Activated naive CD4-positive, alpha-beta T cell (primary cell): ENCODE measurements at places on chromosomes 7 and 10.

DNA sequence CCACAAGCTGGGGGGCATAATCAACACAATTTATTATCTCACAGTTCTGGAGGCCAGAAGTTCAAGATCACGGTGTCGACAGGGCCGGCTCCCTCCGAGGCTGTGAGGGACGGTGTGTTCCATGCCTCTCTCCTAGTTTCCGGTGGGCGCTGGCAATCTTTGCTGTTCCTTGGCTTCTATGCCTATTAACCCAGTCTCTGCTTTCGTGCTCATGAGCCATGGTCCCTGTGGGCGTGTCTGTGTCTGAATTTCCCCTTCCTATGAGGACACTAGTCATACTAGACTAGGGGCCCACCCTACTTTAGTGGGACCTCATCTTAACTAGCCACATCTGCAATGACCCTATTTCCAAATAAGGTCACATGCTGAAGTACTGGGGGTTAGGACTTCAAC, 29.4 kb downstream of the HIPK2 start:
- no peak for DNase-seq

DNA sequence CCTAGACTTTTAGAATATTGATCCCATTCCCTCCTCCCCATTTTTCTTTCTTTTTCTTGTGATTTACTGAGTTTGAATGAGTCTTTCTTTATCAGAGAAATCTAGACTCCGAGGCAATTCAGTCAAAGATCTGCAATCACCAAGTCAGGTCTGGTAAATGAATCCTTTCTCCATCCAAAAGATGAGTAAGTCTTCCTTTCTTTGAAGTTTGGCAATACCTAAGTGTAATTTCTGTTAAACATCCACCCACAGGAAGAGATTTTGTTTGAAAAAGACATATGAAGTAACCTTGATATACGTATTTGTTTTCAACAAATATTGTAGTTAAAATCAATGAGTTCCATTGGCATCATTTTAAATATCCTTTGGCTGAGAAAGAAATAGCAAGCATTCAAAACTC, 58.3 kb downstream of the SLC39A12 start:
- no peak for DNase-seq

GRCh38 chr7:122831436-122831835, 54.8 kb downstream of the CADPS2 start:
- DNase-seq = no peak

DNA sequence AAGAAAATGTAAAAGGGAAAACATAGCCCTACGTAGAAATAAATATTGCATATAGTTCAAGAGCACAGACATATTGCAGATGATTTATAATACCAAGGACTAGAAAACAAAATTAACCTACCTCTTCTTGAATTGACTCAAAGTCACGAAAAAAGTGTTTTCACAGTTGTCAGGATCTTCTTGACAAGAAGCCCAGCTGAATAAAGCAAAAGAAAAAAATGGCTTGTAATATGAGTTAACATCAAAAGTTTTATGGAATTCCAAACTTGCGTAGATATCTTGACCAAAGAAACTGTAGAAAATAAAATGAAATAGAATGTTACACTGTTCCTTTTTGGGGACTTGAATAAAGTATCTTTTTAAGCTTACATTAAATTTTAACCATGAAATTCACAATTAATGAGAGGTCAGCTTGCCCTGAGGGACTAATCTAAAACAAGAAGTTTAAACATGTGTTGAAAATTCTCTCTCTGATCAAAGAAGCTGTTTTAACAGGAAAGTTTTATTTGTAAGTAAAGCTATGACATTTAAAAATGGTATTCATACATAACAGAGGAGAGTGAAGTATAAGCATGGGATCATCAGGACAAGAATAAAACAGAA, 133.1 kb upstream of the SEMA3C start:
- DNase-seq = no peak

- DNase-seq = no peak
Observed at GRCh38 chr7:98221611-98222532, 10.6 kb downstream of the BHLHA15 start.

DNA sequence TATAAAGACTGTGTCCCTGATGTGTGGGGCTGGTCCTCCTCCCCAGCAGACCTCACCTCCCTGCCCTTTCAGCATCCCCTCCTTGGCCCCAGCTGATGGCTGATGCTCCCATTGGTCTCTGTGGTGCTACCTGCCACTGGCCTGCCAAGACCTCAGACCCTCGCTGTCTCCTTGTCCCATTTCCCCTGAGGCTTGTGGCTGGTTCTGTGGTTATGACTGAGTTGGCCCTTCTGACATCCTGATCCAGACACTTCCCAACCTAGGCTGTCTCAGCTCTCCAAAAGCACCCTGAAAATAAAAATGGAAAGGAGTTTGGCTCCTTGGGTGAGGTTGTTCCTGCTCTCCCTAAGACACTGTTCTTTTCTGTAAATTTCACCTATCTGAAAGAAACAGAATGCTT, 214.2 kb downstream of the RPS24 start:
- DNase-seq = no peak

GRCh38 chr10:60352105-60352504, 37.6 kb downstream of the ANK3 start:
- no peak for DNase-seq

DNA sequence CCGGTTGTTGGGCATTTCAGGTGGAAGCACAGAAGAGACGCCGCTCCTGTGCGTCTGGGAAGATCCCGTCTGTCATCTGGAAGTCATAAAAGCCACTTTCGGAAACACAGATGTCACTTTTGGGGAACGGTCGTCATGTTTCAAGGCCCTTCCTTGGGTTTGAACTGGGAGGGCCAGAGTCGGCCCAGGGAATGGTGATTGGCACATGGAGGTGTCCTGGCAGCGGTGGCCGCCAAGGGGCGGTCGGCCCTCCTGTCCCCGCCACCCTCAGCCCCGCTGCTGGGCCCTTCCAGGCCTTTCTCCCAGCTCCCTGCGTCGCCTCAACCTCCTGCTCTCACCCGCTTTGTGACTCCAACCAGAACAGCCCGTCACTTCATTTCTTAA, 115.2 kb upstream of the SFMBT2 start:
- no peak for DNase-seq

GRCh38 chr7:132424821-132425724, 151.2 kb downstream of the PLXNA4 start:
- no peak for DNase-seq

DNA sequence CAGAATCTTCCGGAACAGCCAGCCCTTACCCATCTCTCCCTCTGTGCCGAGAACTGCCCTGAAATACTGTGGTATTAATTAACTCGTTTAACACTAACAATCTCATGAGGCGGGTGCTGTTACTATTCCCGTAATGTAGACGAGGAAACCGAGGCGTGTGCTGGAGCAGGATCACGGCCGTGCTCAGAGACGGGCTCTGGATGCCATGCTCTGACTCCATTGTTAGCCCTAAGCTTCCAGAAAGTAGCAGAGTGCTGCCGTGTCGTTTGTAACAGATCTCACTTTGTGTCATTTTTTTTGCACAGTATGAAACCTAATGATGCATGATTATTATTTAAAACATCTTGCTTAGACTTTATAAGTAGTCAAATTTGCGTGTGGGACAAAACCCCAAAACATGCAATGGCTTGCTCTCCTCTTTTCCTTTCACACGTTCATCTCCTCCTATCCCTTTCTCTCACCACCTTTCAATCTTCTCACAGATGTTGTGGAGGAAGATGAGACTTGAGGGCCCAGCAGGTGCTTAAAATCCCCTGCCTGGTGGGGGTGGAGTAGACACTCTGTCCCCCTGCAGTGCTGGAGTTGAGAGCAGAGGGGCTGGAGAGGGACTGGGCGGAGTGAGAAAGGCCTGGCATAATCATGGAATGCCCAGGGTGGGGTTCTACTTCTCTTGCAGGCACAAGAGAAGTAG, 482 bp upstream of the ACTR3C start:
- no peak for DNase-seq

GRCh38 chr10:75028748-75029147, 82.7 kb upstream of the SAMD8 start:
- no peak for DNase-seq

GRCh38 chr7:134850066-134850465, 70.6 kb downstream of the CALD1 start:
- no peak for DNase-seq

DNA sequence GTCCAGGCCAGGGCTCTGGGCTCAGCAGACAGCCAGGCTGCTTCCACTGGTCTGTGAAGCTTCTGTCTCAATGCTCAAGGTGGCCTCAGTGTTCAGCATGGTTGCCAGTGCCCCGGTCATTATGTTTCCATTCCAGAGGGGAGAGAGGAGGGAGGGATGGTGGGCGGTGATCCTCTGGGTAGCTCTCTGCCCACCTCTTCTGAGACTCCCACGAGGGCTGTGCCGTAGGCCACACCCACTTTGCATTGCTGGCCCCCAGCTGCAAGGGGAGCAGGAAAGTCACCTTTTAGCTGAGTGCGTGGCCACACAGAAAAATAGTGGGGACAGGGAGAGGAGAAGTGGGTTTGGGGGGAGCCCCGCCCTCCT, 42.5 kb downstream of the FOXK1 start:
- no peak for DNase-seq

GRCh38 chr10:59463909-59464308, 101.6 kb upstream of the FAM13C start:
- DNase-seq = no peak

- DNase-seq = no peak
Observed at GRCh38 chr10:113704637-113705343, 25.1 kb downstream of the CASP7 start.

DNA sequence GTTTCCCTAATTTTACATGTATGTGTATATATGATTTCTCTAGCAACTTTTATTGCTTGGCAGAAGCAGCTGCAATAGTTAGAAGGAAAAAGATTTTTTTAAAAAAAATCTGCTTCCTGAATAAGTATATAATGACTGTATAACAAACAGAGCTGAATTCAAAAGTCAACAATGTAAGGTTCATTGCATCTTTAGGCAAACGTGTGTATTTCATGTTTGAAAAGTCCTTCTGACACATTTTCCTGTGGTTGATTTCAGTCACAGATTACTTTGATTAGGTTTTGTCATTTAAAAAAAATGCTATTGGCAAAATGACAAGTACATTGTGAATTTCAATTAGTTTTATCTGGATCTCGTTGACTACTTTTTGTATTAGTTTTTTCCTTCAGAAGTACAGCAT, 231.0 kb downstream of the CSTF2T start:
- no peak for DNase-seq

- DNase-seq = no peak
Observed at GRCh38 chr7:54663603-54664234, 95.3 kb downstream of the SEC61G start.

GRCh38 chr10:1361411-1362105, 305.4 kb downstream of the WDR37 start:
- no peak for DNase-seq
